CD4-positive, alpha-beta T cell treated with Interferon alpha-2 for 1 hour (primary cell): ENCODE measurements at places on chromosomes 2 and 18.

DNA sequence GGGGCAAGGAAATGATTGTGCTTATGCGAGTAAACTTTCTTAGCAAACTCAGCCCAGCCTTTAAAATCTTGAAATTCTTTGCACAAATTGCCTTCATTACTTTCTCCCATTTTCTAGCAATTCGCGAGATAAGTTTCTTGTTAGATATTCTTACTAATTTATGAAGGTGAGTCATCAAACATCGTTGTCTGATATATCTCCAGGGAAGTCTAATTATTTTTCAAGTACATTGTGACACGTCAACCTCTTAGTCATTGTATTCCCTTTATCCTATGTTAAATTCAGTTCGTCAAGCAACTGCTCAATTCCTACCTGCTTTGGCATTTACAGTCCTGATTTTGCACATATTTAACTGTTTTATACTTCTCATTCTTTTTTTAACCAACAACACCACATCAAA, 854.5 kb upstream of the CRIM1 start:
- DNase-seq: no peak

GRCh38 chr2:25297738-25298137, 44.0 kb downstream of the DNMT3A start:
- no peak for DNase-seq

DNA sequence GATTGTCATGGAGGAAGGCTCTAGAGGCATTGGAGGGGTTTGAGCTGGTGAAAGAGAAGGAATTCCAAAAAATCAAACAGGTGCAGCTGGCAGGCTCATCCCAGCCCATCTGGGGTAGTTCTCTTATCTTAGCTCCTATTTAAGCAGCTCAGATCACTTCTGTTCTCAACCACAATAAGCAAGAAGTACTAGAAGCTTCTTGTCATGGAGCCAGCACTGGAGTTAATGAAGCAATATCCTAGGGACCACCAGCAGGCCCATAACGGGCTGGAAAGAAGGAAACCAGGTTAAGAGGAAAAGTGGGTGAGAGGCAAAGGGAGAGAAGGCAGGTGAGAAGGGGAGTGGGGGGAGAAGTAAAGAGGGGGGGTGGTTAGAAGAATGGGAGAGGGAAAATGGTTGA, 100.7 kb upstream of the ZFP36L2 start:
- DNase-seq: no peak

GRCh38 chr2:47867205-47867604, 39.1 kb downstream of the FBXO11 start:
- no peak for DNase-seq

DNA sequence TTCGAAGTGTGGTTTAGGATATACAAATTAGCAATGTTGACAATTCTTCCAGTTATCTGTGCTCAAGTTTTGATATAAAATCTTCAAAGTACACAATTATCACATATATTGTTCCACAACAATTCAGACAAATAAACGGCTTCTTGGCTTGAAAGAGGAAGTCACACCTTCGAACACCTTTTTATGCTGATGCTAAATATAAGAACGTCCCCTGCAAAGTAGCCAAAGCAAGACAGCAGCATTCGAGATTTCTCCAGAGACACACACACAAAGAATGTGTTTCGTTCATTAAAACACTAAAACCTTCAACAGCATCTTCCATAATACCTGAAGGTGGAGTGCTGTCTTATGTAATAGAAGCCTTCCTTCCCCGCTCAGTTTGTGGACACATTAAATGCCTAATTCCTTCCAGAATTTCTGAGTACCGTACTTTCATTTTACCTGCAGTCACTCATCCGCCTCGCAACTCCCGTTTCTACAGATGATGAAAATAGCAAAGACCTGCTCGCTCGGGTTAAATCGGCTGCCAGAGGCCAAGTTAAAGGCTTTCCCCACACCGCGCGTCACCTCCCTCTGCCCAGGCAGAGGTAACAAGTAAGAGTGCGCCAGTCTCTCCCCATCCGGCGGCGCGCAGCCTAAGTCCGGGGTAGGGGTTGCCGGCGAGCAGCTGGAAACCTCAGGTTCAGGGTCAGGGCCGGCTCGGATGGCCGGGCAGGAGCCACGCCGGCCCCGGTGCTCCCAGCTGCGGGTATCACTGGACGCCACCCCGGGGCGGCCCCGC, 847 bp downstream of the SERPINE2 start:
- DNase-seq: peak; percentile 27

DNA sequence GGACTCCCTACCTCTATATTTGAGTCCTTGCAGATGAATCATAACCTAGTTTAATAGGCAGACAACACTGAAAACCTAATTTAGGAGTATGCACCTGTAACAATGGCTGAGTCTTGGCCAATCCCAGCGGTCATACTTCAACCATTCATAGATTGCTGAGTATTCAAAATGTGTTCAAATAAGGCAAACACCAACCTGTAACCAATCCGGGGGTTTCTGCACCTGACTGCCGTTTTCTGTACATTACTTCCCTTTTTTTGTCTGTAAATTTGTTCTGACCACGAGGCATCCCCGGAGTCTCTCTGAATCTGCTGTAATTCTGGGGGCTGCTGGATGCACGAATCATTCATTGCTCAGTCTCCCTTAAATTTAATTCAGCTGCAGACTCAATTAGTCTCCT, 338.6 kb downstream of the STK39 start:
- DNase-seq: no peak

DNA sequence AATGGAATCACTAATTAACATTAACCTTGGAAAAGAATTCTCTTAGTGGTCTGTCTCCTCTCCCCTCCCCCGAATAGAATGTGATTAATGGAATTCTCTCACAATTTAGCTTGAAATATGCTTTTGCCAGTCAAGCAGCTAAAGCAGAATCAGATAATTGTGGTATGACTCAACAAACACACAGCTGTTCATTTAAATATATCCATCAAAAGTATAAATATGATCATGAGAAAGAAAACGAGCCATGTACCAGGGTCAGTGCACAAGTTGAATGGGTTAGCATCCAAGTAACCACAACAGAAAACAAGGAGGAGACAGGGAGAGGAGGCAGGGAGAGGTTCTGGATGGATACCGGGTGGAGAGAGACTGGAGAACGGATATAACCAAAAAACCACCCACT, 66.9 kb downstream of the ACVR1 start:
- no peak for DNase-seq

DNA sequence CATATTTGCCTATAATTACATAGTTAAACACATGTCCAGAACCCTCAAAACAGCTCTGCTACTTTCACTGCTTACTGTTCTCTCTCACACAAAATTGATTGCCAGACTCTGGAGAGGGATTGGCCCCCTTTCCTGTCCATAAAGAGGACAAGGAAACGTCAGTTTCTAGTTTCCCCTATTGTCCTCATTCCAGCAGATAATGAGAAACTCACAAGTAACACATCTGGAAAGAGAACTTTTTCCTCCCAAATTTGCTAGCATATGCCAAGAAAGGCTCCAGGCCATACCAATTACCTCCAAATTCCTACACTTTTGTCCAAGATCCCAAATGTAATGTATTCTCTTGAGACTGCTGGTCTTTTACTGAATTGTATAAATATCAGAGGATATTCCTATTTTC, 200.5 kb downstream of the EXOC6B start:
- no peak for DNase-seq

GRCh38 chr2:98459496-98460175, 15.0 kb downstream of the INPP4A start:
- no peak for DNase-seq

- no peak for DNase-seq
These were observed 92.1 kb downstream of the TMEM18 start for GRCh38 chr2:584863-585823.

- no peak for DNase-seq
These were observed 235.9 kb upstream of the BOD1L2 start for GRCh38 chr18:56910967-56911366.

- no peak for DNase-seq
These were observed 261.6 kb upstream of the MMADHC start for GRCh38 chr2:149849136-149849535.

GRCh38 chr2:217975626-217976025, 27.2 kb downstream of the TNS1 start:
- DNase-seq: no peak

DNA sequence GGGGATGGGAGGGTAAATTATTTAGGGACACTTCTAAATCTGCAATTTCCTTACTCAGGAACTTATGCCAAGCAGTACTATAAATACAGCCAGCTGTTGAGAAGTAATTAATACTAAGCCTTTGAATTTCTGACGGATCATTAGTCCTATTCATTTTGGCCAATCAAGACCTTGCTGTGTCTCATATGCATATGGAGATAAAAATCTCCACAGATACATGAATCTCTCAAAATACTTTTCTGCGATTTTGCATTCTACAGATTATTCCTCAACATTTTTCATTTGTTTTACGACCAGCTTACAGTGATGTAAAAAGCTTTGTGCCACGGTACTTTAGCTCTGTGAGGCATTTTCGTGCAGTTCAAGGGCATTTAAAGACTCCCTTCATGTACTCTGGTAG, 16.7 kb downstream of the LANCL1 start:
- no peak for DNase-seq

GRCh38 chr2:64943387-64944150, 45.6 kb upstream of the SLC1A4 start:
- no peak for DNase-seq

- no peak for DNase-seq
These were observed 135.7 kb upstream of the NFATC1 start for GRCh38 chr18:79260023-79260422.

- DNase-seq: no peak
These were observed 9.0 kb downstream of the CUL3 start for GRCh38 chr2:224576088-224576715.

DNA sequence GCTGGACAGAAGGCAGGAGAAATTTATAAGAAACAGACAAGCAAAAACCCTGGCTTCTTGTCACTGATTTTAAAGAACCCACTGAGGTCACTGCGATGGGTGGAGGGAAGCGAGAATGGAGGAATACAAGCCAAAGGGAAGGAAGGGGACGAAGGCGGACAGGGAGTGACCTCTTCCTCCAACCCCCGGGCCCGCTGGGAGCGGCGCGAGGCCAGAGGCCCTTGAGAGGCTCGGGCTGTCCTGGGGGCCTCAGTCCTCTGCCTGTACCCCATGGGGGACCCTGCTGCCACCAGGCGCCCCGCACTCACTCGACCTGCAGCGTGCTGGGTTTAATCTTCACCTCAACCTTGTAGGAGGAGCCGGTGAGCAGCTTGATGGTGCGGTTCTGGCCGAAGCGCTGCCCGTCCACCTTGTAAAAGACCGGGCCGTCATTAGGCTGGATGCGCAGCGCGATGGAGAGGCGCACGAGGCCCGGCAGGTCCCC, 793 bp downstream of the CNRIP1 start:
- DNase-seq: no peak

DNA sequence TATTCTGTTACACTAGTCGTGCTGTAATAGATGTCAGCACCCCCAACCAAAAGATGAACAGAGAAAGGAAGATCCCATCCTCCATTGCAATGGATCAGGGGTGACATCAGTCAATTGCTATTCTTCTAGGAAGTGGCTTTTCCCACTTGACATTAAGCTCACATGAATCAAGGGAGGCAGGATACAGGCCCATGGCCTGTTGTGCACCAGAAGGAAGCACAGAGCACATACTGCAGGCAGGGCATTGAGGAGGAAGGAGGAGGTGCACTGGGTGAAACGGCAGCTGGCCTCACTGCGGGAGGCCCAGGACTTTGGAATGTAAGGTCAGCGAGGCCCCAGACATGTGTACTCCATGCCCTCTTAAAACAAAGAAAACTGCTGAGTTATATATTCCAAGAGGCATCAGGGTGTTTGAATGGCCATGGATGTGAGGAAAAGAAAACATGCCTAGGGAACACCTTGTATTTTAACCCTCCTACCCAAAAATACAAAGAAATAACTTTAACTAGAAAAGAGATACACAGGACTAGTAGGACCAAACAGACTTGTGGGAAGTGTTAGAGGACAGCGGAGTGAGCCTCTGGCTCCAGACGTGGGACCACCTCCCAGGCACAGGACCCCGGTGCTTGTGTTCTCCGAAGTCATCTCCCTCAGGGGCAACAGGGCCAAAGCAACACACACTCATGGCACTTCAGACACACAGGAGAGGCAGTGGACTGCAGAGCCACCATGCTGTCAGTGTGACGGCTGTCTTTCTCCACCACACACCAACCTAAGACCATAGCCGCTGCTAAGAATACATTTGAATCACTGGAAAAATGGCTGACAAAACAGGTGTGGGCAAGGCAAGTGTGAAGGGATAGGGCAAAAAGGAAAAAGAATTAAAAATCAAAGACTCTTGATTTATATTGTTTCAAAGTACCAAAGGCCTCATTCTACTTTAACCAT, 51.4 kb upstream of the RIOK3 start:
- DNase-seq: no peak

DNA sequence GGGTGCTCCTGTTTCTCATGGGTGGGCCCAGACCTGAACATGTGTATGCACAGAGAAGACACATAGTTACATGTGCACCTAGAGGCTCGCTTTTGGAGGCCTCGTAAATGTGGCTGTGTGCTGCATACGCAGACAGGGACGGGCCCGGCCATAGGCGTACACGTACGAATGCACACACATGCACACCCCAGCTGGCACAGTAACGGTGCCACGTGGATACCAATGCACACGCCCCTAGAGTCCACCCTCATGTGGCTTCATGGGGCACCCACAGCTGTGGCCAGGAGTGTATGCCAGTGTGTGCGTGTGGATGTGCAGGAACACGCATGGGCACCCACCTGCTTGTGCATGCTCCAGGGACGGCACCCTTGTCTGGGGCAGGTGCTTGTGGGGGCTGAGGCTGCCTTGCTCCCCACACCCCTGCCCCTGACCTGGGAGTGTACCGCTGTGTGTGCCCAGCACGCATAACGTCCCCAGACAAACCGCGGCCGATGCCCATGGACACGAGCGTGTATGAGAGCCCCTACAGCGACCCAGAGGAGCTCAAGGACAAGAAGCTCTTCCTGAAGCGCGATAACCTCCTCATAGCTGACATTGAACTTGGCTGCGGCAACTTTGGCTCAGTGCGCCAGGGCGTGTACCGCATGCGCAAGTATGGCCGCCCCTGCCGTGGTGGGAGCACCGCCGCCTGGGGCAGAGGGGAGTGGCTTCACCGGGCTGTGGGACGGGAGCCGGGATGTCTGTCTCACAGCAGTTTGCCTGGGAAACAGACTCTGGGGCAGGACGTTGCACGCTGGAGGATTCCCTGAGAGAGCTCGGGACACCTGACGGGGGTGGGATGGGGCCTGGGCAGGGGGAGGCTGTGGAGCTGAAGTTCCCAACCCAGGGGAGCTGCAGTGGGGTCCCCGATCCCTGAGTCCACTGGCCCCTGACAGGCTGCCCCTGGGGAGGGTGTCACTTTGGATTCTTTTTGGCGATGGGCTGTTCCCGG, 21.0 kb downstream of the ZAP70 start:
- DNase-seq: no peak

GRCh38 chr2:62456721-62457539, 49.1 kb downstream of the TMEM17 start:
- peak; percentile 66 for DNase-seq

DNA sequence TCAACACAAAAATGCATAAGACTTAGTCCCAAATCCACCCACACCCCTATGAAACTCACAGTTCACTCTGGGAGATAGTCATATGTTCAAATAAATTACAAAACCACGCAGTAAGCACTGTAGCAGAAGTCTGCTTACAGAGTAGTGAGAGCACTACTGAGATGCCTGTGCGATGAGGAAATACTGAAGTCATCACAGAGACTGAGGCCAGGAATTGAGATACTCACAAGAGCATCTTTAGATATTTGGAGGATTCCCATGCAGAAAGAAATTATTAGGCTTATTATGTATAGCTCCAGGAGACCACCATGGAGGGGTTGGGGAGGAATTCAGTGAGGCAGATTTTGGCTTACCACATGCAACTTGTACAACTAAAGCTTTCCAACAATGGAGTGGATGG, 82.3 kb downstream of the ANTXR1 start:
- DNase-seq: no peak
